Left ventricle myocardium superior (tissue), 1 donor: ENCODE measurements at places on chromosomes 7 and 10. TPM values are rescaled to one million over a fixed set of nuclear protein-coding genes. Genes with fewer than 3 reads are reported as not detected.

The TAX1BP1 gene
- 161 TPM for total RNA-seq

The ACSM6 gene
- not detected for total RNA-seq

The TUBAL3 gene
- 0.12 TPM for total RNA-seq

The NPTX2 gene
- total RNA-seq = 2.1 TPM

The SEMA4G gene
- 1.6 TPM for total RNA-seq

The SLC18A3 gene
- not detected for total RNA-seq

The SLC13A1 gene
- not detected for total RNA-seq

The KLF6 gene
- 62.0 TPM for total RNA-seq

The TEX36 gene
- total RNA-seq = not detected

The NKX1-2 gene
- total RNA-seq = not detected

The EPO gene
- total RNA-seq = not detected

The GDF10 gene
- total RNA-seq = 0.32 TPM

The UBN2 gene
- total RNA-seq = 14.1 TPM

The NAT16 gene
- not detected for total RNA-seq

The TRIM73 gene
- total RNA-seq = 1.3 TPM

The SPDYE16 gene
- total RNA-seq = not detected

The BUB3 gene
- 40.0 TPM for total RNA-seq

The ELAPOR2 gene
- total RNA-seq = 4.3 TPM

The COL26A1 gene
- not detected for total RNA-seq

The SRI gene
- total RNA-seq = 88.9 TPM

The CPXM2 gene
- total RNA-seq = 4.1 TPM

The AKR1C8 gene
- 0.25 TPM for total RNA-seq

The RNF32 gene
- total RNA-seq = not detected

The NEUROG3 gene
- not detected for total RNA-seq

The ATG9B gene
- total RNA-seq = not detected

The MYL10 gene
- not detected for total RNA-seq

The FKBP6 gene
- total RNA-seq = not detected

The TMEM229A gene
- total RNA-seq = not detected

The PVRIG gene
- not detected for total RNA-seq

The LIPK gene
- not detected for total RNA-seq

The LRRC18 gene
- total RNA-seq = not detected
